ENCODE measurements at places on chromosomes 3 and 15. TPM values are rescaled to one million over a fixed set of nuclear protein-coding genes. Genes with fewer than 3 reads are reported as not detected.
A peak's percentile ranks its signal among the peaks of the same experiment; 100 is the strongest.

The MAP1A gene
- polyA plus RNA-seq, result 48.5 TPM

The SAMD7 gene
- polyA plus RNA-seq, result not detected

The ACKR2 gene
- not detected for polyA plus RNA-seq

The LARP6 gene
- 188 TPM for polyA plus RNA-seq

The LOXL1 gene
- 114 TPM for polyA plus RNA-seq

The SOX14 gene
- not detected for polyA plus RNA-seq

The MTHFS gene
- 19.0 TPM for polyA plus RNA-seq

The GOLGA8S gene
- 0.02 TPM for polyA plus RNA-seq

The SCAPER gene
- 5.4 TPM for polyA plus RNA-seq

GRCh38 chr3:32313723-32314473 is 75.4 kb downstream of the CMTM8 start:
- no peak for DNase-seq

GRCh38 chr3:153291059-153291685 is 129.1 kb downstream of the RAP2B start:
- no peak for DNase-seq

DNA sequence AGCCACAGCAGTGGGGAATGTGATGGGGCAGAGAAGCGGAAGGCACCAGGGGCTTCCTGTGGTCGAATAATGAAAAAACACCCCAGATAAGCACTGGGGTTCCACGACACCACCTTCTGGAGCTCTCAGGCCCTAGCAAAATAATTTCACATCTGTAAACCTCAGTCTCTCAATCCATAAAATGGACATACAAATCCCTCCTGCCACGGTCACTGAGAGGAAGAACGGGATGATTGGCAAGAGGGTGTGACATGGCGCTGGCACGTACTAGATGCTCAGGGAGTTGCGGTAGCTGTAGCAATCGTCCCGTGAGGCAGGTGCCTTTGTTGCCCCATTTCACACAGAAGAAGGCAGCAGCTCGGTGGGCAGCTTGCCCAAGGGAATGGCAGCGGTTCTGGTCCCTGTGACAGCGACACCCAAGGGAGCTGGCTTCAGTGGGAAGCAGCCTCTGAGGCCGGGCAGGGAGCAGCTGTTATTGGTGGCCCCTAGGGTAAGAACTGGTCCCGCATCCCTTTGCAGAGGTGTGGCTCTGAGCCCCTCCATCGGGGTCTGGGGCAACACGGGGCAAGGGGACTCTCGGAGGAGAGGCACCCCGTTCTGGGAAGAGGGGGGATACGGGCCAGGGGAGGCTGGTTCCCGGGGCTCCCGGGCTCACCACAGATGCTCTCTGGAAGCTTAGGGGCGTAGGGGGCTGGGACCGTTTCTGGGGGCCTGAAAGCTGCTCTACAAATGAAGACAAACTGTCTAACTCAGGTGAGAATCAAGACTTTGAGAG is 114.0 kb upstream of the ALDH1A3 start:
- no peak for DNase-seq

DNA sequence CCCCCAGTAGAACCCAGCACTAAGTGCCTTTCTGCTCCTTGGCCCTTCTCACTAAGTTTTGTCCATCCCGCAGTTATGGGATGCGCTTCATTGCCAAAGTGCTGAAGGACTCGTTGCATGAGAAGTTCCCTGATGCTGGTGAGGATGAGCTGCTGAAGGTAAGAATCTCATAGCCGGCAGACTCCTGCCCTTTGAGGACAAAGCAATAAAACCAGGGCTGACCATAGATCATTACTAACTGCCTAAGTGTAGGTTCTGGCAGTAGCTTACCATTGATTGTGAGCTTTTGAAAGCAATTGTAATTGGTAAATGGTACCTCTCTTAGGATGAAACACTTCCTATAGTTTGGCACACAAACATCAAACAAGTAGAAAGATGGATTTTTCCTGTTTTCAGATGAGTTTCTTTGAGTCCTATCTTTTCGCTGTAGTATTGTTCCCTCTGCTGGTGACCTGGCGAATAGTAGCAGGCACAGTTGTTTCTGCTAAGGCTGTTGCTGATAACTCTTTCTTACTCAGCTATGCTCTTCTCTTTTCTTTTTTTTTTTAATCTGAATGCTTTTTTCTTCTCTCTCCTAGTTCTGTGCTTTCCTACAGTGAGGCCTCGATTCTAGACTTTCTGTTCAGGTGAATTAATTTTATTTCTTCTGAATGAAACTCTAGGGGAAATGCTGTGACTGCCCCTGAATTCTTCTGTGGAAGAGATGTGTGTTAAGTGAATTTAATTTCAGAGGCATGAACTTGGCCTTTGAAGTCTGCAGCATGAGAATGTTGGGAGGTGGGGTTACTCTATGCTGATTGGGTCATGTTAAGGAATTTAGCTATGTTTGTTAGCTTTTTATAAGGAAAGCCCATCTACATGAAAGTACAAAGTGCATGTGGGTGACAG is 47.4 kb upstream of the CRTC3 start:
- DNase-seq, result peak; percentile 32

GRCh38 chr3:14674841-14675240 is at the start of gene C3orf20:
TSS of gene C3orf20 (plus strand) at chr3:14675141. CDS start at chr3:14682714, 7,573 bp downstream.
- no peak for DNase-seq

DNA sequence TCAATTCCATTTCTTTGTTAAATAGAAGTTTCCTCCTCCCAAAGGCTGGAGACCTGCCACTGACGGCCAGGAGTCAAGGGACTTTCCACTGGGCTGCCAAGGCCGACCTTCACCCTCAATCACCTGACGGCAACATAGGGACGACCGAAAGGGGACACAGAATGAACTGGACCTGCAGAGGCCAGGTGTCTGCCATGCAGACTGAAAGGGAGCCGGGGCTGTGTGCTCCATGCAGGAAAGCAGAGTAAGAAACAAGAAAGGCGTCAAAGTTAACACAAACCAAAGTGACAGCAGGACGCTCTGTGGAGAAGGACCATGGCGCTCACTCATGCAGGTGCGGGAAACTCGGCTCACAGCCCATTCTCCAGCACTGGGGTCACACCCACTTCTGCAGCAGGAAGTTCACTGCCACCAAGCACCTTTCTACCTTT is 26.1 kb downstream of the ZXDC start:
- no peak for DNase-seq

GRCh38 chr15:49987896-49988295 is 131.1 kb downstream of the ATP8B4 start:
- no peak for DNase-seq

- DNase-seq, result no peak
These were observed 22.6 kb downstream of the ALPK3 start for GRCh38 chr15:84839714-84840113.

DNA sequence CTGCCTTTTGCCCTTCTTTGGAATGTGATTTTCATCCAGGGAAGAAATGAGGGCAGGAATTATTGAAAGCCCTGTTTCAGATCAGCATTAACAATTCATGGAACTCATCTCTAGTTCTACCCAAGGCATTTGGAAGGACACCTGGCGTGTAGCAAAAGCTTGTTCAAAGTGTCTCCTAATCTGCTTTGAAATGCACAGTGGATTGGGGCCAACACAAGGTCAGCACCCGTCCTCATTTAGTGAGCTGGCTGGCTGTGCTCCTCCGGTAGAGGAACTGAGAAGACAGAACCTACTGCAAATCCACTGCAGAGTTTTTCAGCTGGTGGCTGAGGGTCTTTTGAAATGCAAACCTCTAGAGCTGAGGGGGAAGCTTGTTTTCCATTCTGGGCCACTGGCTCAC is 141.6 kb upstream of the STT3B start:
- no peak for DNase-seq

GRCh38 chr15:72285927-72286516 is 13.7 kb upstream of the PARP6 start:
- no peak for DNase-seq

DNA sequence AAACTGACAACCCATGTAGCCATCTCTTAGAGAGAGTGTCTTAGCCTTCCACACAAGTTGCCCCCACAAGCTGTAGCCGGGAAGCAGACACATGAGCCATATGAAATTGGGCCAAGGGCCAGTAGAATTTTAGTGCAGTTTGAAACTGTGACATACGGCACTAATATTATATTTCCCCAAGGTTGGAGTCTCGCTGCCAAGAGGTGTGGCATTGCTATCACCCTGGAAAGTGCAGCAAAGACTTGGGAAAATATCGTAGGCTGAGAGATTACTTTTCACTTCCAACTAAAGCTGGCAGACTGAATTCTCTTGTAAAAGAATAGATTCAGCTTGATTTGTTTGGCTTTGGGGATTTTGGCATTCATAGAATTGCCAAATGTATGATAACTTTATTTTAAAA is 89.2 kb downstream of the ECT2 start:
- DNase-seq, result no peak

DNA sequence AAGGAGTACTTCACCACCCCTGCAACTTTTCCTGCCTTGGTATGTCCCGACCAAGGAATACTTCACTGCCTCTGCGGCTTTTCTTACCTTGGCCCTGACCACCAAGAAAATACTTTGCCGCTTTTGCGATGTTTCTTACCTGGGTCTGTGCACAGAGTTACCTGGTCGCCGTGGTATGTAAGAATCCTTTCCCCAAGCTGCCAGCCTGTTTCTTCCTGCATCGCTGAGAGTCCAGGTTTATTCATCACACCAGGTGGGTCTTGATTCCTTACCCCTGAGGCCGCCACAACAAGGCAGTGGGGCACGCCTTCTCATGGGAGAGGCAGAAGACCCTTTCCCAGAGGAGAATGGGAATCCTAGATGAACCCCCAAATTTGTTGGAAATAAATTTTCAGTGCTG is 511.3 kb downstream of the EDEM1 start:
- no peak for DNase-seq

DNA sequence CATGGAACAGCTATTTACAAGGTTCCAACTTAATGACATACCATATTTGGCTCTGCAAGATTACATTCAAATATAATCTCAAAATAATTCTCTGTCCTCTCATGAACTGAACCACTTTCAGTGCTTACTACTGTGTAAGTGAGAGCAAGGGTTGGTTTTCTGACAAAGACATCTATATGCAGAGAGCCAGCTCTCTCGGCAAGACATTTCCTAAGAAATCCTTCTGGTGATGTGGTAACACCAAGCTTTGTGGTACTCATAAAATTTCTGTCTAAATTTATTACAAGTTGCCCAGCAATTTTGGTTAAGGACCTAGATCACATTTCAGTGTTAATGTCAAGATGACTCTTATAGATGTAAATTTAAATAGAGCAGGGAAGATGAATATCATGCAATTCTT is 184.9 kb downstream of the GAP43 start:
- no peak for DNase-seq

DNA sequence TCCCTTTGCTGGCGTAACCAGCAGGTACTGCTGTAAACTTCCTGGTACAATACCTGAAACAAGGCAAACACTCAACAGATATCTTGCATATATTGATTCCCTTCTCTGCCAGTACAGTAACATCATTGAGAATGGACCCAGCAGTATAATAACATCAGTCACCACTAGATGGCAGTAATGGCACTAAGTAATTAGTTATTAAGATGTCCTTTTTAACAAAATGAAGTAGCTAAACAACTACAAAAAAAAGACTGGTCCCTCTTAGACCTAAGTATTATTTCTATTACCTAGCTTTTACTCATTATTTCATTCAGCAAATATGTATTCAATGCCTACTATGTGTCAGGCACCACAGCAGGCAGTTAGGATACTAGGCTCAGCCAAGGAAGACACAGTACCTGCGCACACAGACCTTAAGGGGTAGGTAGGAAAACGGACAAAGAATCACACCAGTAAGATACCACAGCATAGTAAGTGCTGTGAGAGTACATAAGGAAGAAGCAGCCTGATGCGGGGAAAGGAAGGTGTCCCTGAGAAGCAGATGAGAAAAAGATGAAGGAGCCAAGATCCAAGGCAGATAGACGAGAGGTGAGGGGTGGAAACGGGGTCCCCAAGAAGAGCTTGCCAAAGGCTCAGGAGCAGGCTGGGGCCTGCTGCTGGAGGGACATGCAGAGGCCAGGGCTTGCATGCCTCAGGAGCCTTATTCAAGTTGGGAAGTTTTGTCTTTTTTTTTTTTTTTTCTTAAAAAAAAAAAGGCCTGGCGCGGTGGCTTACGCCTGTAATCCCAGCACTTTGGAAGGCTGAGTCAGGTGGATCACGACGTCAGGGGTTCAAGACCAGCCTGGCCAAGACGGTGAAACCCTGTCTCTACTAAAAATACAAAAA is 102.7 kb upstream of the CHD2 start:
- DNase-seq, result peak; percentile 48

DNA sequence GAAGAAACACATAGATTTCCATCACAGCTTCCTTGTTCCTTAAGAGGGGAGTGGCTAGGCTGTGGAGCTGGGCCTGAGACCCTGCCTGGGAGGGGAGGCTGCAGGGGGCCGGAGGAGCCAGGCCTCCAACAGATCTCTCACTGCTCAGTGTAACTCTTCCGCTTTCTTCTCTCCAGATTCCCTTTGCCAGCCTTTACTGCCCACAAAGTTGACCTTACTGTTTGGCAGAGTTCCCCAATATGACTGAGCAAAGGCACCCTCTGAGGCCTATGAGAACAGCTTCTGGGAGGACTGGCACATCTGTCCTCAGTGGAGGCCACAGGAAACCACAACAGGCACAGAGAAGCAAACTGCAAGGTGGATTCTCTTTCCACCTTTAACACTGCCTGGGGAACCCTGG is 38.1 kb downstream of the SLCO2A1 start:
- DNase-seq, result no peak

DNA sequence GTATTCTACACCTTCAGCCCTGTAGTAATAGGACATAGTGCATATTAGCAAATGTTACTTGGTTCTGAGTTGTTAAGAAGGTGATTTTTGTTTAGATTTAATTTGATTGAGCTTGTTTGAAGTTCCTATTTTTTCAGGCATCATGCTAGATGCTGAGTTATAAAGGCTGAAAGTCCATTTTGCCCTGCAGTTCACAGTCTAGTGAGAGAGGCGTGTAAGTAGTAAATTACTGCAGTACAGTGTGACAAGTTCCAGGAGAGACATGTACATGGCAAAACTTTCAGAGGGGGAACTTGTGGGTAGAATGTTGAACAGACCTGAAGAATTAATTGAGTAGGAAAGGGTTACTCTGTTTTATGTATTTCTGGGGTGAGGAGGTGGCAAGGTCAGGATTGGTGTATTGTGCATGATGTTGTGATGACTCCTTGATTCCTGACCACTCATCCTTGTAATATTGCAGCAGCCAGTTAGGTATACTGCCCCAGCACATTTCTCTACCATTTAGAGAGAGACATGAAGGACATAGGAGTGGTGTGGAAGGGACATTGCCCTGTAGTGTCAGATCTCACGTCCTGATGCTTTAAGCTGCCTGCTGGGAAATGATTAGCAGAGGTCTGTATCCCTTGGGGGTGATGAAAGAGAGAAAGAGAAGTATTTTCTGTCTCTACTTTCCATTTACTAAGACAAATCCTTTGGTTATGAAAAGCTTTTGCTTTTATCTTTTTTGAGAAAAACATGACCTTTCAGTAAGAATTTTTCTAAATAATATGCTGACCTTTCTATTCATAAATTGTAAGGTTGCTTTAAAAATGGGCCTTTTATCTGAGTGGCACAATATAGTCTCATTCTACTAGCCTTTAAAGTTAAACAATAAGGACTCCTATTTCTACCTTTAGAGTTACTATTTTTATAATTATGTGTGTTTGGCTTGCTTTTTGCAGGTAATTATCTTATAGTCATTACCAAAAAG is 16.9 kb downstream of the SACM1L start:
- no peak for DNase-seq

DNA sequence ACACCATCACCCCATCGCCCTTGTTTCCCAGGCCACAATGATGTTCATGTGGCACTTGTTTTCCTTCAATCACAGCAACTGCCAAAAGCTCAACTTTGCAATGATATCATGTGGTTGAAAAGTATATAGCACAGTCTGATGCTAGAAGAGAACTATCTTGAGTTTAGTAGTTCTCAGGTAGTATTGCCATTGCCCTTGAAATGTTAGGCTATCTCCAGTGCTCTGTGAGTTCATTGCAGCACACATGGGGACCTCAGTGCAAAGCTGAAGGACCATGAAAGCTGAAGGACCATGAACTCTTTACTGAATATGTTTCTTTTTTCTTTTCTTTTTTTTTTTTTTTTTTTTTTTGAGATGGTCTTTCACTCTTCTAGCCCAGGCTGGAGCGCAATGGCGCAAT is 35.9 kb upstream of the SAMMSON start:
- DNase-seq, result no peak

Measured in AG04450 (cell line).